ENCODE measurements at places on chromosomes 13 and 19.
A peak's percentile ranks its signal among the peaks of the same experiment; 100 is the strongest.

- H3K4me3 ChIP-seq = no peak overlapping the region
- DNase-seq = no peak
- no peaks in the 10 kb centered on the region for H3K36me3 ChIP-seq
- no peaks in the 10 kb centered on the region for H3K27me3 ChIP-seq
- no peak overlapping the region for H3K27ac ChIP-seq
- H3K4me1 ChIP-seq = peaks cover 10% of the 10 kb centered on the region
Observed at GRCh38 chr13:50451609-50452008, 391.9 kb downstream of the DLEU7 start.

DNA sequence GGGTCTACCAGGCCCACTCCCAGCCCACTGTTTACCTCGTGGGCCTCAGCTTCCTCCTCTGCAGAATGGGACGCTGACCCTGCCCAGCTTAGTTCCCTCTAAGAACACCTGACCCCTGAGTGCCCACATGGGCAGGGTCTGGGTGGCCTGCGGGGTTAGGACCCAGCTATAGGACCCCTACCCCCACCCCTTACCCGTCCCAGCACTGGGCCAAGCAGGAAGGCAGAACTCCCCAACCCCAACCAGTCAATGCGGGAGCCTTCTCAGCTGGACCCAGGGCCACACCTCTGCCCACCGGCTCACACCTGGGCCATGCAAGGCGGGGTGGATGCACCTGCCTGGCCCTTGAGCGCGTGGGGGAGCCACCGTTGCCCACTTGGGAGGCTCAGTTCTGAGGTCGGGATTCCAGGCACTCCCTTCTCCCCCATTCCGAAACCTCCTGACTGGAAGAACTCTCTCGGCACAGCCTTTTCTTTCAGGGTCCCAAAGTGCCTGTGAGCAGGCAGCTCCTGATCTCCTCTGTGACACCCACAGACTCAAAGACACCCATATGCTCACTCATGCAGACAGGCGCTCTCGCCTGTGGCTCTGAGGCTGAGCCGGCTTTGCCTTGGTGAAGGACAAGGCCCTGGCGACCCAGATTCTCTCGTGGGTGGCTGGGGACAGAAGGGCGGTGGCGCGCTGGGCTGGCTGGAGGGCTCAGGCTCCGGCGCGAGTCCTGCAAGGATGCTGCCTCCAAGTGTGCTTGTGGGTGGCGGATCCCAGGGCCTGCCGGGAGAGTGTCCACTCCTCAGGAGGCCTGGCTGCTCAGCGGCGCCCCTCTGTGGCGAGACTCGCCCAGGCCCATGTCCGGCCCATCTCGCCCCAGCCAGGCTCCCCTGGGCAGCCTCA lies 27.9 kb upstream of the PARP4 start:
- no peaks in the 10 kb centered on the region for H3K36me3 ChIP-seq
- no peak for DNase-seq
- H3K27ac ChIP-seq = no peak overlapping the region
- no peaks in the 10 kb centered on the region for H3K27me3 ChIP-seq
- peaks cover 14% of the 10 kb centered on the region for H3K4me1 ChIP-seq

GRCh38 chr13:52650731-52651130 lies 1.9 kb upstream of the SUGT1 start:
- H3K36me3 ChIP-seq = peaks cover 5% of the 10 kb centered on the region
- no peaks in the 10 kb centered on the region for H3K27me3 ChIP-seq
- peak overlapping the region; percentile 75 for H3K4me3 ChIP-seq
- H3K4me1 ChIP-seq = peaks cover 35% of the 10 kb centered on the region
- no peak for DNase-seq

- no peaks in the 10 kb centered on the region for H3K36me3 ChIP-seq
- no peak overlapping the region for H3K27ac ChIP-seq
- H3K4me3 ChIP-seq = no peak overlapping the region
- no peaks in the 10 kb centered on the region for H3K4me1 ChIP-seq
Observed at GRCh38 chr19:45023048-45023447, 15.8 kb upstream of the CLASRP start.

GRCh38 chr19:47762615-47763308 lies 15.7 kb upstream of the SELENOW start:
- DNase-seq = no peak
- H3K4me3 ChIP-seq = no peak overlapping the region
- no peaks in the 10 kb centered on the region for H3K27me3 ChIP-seq
- H3K36me3 ChIP-seq = peaks cover 7% of the 10 kb centered on the region
- H3K4me1 ChIP-seq = no peaks in the 10 kb centered on the region

GRCh38 chr19:5914358-5914774 lies 312 bp downstream of the CAPS start:
- peaks cover 23% of the 10 kb centered on the region for H3K4me1 ChIP-seq
- H3K36me3 ChIP-seq = peaks cover 43% of the 10 kb centered on the region
- no peak overlapping the region for H3K4me3 ChIP-seq
- no peak for DNase-seq

- H3K27ac ChIP-seq = no peak overlapping the region
- H3K4me3 ChIP-seq = no peak overlapping the region
- DNase-seq = no peak
- peaks cover 2% of the 10 kb centered on the region for H3K4me1 ChIP-seq
- no peaks in the 10 kb centered on the region for H3K27me3 ChIP-seq
Observed at GRCh38 chr13:97109256-97109655, 112.9 kb upstream of the MBNL2 start.

GRCh38 chr19:13869281-13869680 lies 7.7 kb upstream of the NANOS3 start:
- H3K4me1 ChIP-seq = peaks cover 28% of the 10 kb centered on the region
- no peak overlapping the region for H3K4me3 ChIP-seq
- H3K27ac ChIP-seq = no peak overlapping the region

- peaks cover 11% of the 10 kb centered on the region for H3K4me1 ChIP-seq
- no peaks in the 10 kb centered on the region for H3K36me3 ChIP-seq
- H3K27ac ChIP-seq = no peak overlapping the region
- no peaks in the 10 kb centered on the region for H3K27me3 ChIP-seq
- DNase-seq = peak; percentile 67
Observed at GRCh38 chr19:34507414-34508067, 26.0 kb downstream of the WTIP start.

DNA sequence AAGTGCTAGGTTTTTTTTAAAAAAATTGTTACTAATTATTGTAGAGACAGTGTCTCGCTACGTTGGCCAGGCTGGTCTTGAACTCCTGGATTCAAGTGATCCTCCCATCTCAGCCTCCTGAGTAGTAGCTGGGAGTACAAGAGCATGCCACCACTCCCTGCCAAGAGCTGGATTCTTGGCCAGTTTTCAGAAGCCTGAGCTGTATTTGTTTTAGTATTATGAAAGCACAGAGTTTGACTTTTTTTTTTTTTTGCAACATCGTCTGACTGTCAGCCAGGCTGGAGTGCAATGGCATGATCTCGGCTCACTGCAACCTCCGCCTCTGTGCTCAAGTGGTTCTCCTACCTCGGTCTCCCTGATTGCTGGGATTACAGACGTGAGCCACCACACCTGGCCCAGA lies 7.0 kb downstream of the ARMC6 start:
- no peaks in the 10 kb centered on the region for H3K36me3 ChIP-seq
- peaks cover 7% of the 10 kb centered on the region for H3K4me1 ChIP-seq
- no peaks in the 10 kb centered on the region for H3K27me3 ChIP-seq
- no peak for DNase-seq

- no peak overlapping the region for H3K27ac ChIP-seq
- no peaks in the 10 kb centered on the region for H3K27me3 ChIP-seq
- no peaks in the 10 kb centered on the region for H3K36me3 ChIP-seq
- no peak for DNase-seq
Observed at GRCh38 chr13:72141855-72142519, 275.0 kb upstream of the DACH1 start.

- H3K27me3 ChIP-seq = peaks cover 15% of the 10 kb centered on the region
- no peaks in the 10 kb centered on the region for H3K36me3 ChIP-seq
- peak overlapping the region; percentile 38 for H3K4me3 ChIP-seq
- no peak for DNase-seq
- peaks cover 25% of the 10 kb centered on the region for H3K4me1 ChIP-seq
Observed at GRCh38 chr19:55369653-55370304, 484 bp downstream of the IL11 start.

GRCh38 chr19:31226151-31226935 lies 122.9 kb downstream of the TSHZ3 start:
- no peaks in the 10 kb centered on the region for H3K4me1 ChIP-seq
- DNase-seq = no peak
- no peak overlapping the region for H3K4me3 ChIP-seq
- no peaks in the 10 kb centered on the region for H3K36me3 ChIP-seq
- H3K27ac ChIP-seq = no peak overlapping the region

- H3K4me1 ChIP-seq = peaks cover 9% of the 10 kb centered on the region
- H3K27me3 ChIP-seq = no peaks in the 10 kb centered on the region
- no peak overlapping the region for H3K4me3 ChIP-seq
- DNase-seq = no peak
- no peaks in the 10 kb centered on the region for H3K36me3 ChIP-seq
- no peak overlapping the region for H3K27ac ChIP-seq
Observed at GRCh38 chr13:79534596-79534995, 53.6 kb downstream of the NDFIP2 start.

DNA sequence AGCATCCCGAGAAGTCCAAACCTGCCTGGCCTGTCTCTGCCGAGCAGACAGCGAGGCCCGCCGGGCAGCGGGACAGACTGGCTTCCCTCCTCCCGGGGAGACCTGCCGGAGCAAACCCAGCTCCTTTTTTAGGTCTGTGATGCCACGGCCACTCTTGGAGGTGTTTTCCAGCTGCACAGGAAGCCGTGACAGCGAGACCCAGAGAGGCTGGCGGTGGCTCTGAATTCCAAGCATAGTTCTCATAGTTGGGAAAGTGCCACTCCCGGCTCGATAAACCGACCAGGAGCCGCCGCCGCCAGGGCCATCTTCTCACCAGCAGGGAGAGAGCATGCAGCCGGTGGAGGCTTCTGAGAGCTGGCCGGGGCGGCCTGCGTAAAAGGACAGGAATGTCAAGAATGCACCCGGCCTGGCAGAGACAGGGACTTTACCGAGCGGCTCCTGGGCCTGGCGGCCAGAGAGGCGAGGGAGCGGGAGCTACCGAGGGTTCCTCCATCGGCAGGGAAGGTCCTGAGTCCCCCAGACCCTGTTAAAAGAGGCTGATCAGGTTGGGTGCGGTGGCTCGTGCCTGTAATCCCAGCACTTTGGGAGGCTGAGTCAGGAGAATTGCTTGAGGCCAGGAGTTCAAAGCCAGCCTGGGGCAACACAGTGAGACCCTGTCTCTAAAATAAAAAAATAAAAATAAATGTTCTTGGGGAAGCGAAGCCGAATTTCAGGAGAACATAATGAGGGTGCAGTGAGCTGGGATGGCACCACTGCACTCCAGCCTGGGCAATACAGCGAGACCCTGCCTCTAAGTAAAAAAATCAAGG lies 64.9 kb downstream of the GADD45B start:
- no peak for DNase-seq
- no peaks in the 10 kb centered on the region for H3K27me3 ChIP-seq
- H3K27ac ChIP-seq = peak overlapping the region; percentile 74
- H3K36me3 ChIP-seq = no peaks in the 10 kb centered on the region

DNA sequence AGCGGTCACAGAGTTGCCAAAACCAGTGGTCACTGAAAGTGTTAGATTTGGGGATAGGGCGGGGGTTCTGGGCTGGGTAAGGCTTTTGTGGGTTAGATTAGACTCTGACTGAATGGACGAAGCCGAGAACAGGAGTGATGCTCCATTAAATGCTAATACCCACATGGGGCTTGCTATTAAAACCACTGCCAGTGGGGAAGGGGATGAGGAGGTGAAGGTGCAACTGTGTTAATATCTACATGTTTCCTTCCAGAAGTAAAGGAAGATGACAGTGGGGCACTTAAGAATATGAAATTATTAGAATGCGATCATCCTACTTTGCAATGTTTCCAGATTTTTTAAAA lies 573 bp upstream of the ZNF614 start:
- peaks cover 27% of the 10 kb centered on the region for H3K4me1 ChIP-seq
- H3K27me3 ChIP-seq = no peaks in the 10 kb centered on the region
- peak overlapping the region; percentile 77 for H3K4me3 ChIP-seq

- no peaks in the 10 kb centered on the region for H3K36me3 ChIP-seq
- no peaks in the 10 kb centered on the region for H3K27me3 ChIP-seq
- no peak for DNase-seq
- H3K27ac ChIP-seq = no peak overlapping the region
- H3K4me3 ChIP-seq = no peak overlapping the region
Observed at GRCh38 chr13:33634546-33634982, 183.4 kb upstream of the RFC3 start.

GRCh38 chr19:17967257-17968051 lies 547 bp downstream of the KCNN1 start:
- H3K4me1 ChIP-seq = no peaks in the 10 kb centered on the region
- peak overlapping the region; percentile 30 for H3K4me3 ChIP-seq
- no peak overlapping the region for H3K27ac ChIP-seq
- H3K27me3 ChIP-seq = no peaks in the 10 kb centered on the region

DNA sequence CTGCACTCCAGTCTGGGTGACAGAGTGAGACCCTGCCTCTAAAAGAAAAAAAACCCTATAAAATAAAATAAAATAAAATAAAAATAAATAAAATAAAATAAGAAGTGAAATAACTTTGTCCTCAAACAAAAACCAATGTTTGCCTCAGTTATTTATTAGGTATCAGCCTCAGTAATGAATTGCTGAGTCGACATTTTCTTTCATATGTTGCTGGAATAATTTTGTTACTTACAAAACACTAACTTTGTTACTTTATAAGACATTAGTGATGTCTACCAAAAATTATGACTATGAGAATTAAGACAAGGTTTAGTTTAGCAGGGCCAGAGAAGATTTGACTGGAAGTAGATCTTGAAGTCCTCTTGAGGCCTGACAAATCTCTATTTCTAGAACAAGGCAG lies 2074.5 kb upstream of the PCDH20 start:
- H3K27me3 ChIP-seq = no peaks in the 10 kb centered on the region
- no peak overlapping the region for H3K4me3 ChIP-seq
- no peaks in the 10 kb centered on the region for H3K4me1 ChIP-seq
- no peaks in the 10 kb centered on the region for H3K36me3 ChIP-seq

DNA sequence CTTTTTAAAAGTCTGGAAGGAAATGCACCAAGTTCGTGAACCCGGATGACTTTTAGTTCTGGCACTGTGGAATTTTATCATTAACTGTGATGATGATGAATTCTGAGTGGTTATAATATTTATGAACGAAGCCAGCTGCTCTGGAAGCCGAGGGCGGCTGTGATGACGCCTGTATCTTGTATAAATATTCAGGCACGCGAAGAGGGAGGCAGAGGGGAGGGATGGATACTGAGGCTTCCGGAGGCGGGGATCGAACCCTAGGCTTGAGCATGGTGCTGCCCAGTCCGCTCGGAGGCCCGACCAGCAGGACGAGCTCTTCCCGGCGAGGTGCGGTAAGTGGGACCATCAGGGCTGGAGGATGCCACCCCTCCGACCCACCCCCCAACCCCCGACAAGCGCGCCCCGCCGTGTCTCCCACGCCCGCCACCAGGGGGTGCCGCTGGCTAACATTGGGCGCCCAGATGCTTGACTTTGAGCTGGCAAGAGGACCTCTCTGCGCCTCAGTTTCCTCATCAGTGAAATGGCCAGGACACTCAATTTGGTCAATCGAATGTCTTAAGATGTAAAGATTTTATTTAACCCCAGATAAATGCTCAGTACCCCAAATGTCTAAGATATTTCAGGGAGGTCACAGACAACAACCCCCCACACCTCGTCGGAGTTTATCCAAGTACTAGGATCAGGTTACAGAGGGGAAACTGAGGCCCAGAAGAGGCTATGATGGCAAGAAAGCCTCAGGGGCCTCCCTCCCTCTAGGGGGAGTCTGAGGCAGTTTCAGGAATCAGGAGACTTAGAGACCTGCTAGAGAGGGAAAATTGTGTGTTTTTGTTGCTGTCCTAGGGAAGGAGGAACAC lies 4.5 kb upstream of the RAB3A start:
- no peak for DNase-seq
- no peaks in the 10 kb centered on the region for H3K36me3 ChIP-seq

- peak overlapping the region; percentile 71 for H3K4me3 ChIP-seq
- no peaks in the 10 kb centered on the region for H3K27me3 ChIP-seq
- no peak for DNase-seq
- peak overlapping the region; percentile 73 for H3K27ac ChIP-seq
- peaks cover 30% of the 10 kb centered on the region for H3K4me1 ChIP-seq
Observed at GRCh38 chr19:13764821-13765394, 586 bp downstream of the MRI1 start.
